Motor neuron (in vitro differentiated cells): ENCODE measurements at places on chromosomes 12 and 14. TPM values are rescaled to one million over a fixed set of nuclear protein-coding genes. Genes with fewer than 3 reads are reported as not detected.
A peak's percentile ranks its signal among the peaks of the same experiment; 100 is the strongest.

Gene MAP1LC3B2
- 0.61 and 1.5 TPM in 2 replicates for total RNA-seq

Gene TPH2
- total RNA-seq = 0.22 and 0.69 TPM in 2 replicates

Gene ABHD12B
- total RNA-seq = 0.64 and 0.75 TPM in 2 replicates

Gene NYNRIN
- 4.4 TPM in 2 replicates for total RNA-seq

Gene PDE3A
- 1.8 and 3.6 TPM in 2 replicates for total RNA-seq

Gene CRIP2
- total RNA-seq = 52.8 and 62.1 TPM in 2 replicates

Gene ABCD2
- 0.05 TPM in 1 of 2 replicates, not detected in the other for total RNA-seq

Gene GRIP1
- 38.1 and 43.3 TPM in 2 replicates for total RNA-seq

Gene ST8SIA1
- 1.6 TPM in 1 of 2 replicates, not detected in the other for total RNA-seq

Gene PRB2
- total RNA-seq = 1.1 and 1.2 TPM in 2 replicates

Gene NTS
- 1.8 and 2.0 TPM in 2 replicates for total RNA-seq

Gene TROAP
- total RNA-seq = 24.7 and 26.8 TPM in 2 replicates

Gene VRK1
- 10.1 and 10.4 TPM in 2 replicates for total RNA-seq

Gene GLT8D2
- total RNA-seq = 3.3 and 3.5 TPM in 2 replicates

GRCh38 chr14:106690333-106690891, 1164.0 kb downstream of the TMEM121 start:
- no peak for ATAC-seq

DNA sequence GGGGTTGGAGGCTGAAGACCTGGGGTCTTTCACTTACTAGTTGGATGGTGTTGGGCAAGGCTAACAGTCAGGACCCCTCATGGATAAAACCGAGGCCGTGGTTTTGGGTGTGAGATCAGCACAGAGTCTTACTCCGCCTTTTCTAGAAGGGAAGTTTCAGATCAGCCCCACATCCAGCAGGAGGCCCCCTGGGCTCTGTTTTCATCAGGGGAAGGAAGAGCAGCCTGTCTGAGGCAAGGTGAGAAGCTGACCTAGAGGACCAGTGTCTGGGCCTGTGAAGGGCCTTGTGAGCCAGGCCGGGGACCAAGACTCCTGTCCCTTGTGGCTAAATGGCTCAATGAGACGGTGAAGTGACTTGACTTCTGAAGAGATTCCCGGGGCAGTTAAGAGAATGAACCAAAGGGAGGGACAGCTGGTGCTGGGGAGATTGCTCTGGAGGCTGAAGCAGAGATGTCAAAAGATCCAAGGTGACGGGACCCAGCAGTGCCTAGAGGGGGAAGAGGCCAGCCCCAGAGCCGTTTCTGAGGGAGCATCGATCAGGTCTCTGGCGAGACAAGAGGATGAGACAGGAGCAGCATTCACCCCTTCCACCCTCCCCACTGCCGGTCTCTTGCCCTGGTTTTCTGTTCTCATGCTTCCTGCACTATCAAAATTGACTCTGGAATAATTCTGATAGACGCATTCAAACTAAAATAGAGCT, 40.1 kb upstream of the TSPAN9 start:
- ATAC-seq = no peak

DNA sequence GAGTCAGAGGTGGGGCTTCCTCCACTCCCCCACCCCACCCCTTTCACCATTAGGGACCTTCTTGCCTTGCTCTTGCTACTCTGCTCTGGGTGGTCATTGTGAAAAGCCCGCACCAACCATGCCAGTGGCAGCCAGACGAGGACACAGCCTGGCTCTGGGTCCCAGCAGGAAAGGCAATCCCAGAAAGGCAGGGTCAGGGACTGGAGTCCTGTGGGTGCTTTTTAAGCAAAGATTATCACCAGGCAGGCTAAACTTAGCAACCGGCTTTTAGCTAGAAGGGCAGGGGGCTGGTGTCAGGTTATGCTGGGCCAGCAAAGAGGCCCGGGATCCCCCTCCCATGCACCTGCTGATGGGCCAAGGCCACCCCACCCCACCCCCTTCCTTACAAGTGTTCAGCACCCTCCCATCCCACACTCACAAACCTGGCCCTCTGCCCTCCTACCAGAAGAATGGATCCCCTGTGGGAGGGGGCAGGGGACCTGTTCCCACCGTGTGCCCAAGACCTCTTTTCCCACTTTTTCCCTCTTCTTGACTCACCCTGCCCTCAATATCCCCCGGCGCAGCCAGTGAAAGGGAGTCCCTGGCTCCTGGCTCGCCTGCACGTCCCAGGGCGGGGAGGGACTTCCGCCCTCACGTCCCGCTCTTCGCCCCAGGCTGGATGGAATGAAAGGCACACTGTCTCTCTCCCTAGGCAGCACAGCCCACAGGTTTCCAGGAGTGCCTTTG, 1.2 kb upstream of the GAPDH start:
- ATAC-seq = peak; percentile 28

GRCh38 chr14:99554184-99554583, 49.8 kb downstream of the CCDC85C start:
- no peak for ATAC-seq

GRCh38 chr14:99195602-99196309, 76.2 kb downstream of the BCL11B start:
- peak; percentile 88 for ATAC-seq

DNA sequence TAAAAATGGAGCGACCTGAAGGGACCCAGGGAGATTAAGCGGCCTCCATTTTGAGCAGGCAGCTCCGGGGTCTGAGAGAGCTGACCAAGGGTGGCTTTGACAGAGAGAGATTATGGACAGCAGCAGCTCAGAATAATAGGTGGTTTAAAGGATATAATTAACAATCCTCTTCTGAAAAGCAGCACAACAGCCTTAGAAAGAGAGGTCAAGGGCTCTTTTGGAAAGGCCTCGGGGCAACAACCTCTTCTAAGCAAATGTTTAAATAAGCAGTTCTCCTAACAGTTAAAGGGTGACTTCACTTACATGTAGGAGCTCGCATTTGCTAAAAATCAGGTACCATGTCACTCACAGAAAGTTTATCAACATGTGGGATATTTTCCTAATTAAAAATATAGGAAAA, 87.2 kb upstream of the FRMD6 start:
- no peak for ATAC-seq

GRCh38 chr14:57495416-57495815, 1.8 kb upstream of the CCDC198 start:
- no peak for ATAC-seq

- ATAC-seq = no peak
These were observed 41.6 kb downstream of the DEGS2 start for GRCh38 chr14:100117633-100118395.

- no peak for ATAC-seq
These were observed 34.9 kb downstream of the SLC11A2 start for GRCh38 chr12:50991291-50991690.

- no peak for ATAC-seq
These were observed 30.4 kb upstream of the LRIG3 start for GRCh38 chr12:58950739-58951100.

- ATAC-seq = peak; percentile 12
These were observed 660 bp upstream of the HCFC2 start for GRCh38 chr12:104063712-104064030.

GRCh38 chr14:90981636-90982035, 78.8 kb downstream of the RPS6KA5 start:
- no peak for ATAC-seq

GRCh38 chr12:39643052-39643451, 23.4 kb upstream of the ABCD2 start:
- no peak for ATAC-seq

DNA sequence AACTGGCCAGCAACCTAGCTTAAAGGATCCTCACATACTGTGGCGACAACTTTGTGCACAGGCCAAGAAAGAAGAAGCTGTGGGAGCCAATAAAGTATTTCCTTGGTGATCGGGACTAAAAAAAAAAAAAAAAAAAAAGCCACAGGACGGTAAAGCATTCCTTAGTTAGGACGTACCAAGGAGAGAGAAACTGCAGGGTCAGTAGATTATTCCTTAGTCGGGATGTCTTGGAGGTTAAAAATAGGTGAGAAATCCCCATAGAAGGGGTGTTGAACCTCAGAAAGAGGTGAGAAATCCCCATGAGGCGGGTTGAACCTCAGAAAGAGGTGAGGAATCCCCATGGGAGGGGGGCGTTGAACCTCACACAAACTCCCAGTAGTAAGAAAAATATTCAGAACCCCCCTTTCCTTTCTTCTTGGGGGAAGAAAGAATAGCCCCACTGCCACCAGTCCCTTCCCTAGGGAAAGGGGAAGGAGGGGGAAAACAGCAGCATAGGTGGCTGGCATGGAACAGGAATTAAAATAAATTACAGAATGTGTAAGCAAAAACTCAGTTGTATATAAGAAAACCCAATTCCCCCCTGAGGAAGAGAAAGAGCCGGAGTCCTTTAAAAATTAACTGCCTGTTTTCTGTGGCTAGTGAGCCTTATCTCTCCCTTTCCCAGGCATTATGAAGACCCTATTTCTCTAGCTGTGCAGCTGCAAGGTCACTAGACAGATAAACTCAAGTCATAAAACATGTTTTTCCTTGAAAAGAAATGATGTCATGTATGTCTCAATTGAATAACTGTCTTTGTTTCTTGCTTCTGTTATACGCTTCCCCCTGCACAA, 26.8 kb downstream of the KLRK1 start:
- no peak for ATAC-seq

GRCh38 chr12:67735868-67736267, 87.3 kb downstream of the DYRK2 start:
- no peak for ATAC-seq

GRCh38 chr12:49261721-49262120, 3.2 kb upstream of the TUBA1C start:
- ATAC-seq = no peak

DNA sequence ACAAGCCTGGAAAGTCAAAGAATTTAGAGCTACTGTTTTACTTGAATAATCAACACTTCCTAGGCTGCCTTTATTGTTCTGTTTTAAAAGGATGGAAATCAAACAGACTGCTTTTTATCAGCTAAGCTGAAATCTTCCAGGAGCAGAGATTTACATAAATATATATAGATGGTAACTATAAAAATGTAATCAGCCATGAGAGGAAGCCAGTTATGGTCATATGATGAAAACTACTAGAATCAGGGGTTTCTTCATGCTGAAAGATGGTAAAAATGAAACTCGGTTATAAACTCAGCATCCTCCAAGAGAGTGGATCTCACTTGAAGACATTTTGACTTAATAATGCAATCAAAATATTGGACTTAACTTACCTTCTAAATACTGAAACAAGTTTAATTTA, 413.0 kb downstream of the GXYLT1 start:
- no peak for ATAC-seq

DNA sequence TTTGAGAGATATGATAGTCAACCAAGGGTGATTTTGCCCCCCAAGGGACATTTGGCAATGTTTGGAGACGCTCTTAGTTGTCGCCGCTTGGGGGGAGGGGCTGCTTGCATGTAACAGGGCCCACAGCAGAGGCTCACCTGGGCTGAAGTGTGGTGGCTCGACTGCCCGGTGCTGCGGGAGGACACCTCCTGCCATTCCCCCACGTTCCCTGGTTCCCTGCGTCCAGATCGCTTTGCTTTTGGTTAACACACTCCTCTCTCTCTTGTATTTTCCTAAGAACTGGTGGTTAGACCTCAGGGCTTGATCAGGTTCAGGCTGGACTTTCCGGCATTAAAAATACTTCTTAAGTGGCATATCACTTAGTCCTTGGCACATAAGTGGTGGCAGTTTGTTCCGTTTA, 18.9 kb downstream of the PPP2R5C start:
- ATAC-seq = no peak

DNA sequence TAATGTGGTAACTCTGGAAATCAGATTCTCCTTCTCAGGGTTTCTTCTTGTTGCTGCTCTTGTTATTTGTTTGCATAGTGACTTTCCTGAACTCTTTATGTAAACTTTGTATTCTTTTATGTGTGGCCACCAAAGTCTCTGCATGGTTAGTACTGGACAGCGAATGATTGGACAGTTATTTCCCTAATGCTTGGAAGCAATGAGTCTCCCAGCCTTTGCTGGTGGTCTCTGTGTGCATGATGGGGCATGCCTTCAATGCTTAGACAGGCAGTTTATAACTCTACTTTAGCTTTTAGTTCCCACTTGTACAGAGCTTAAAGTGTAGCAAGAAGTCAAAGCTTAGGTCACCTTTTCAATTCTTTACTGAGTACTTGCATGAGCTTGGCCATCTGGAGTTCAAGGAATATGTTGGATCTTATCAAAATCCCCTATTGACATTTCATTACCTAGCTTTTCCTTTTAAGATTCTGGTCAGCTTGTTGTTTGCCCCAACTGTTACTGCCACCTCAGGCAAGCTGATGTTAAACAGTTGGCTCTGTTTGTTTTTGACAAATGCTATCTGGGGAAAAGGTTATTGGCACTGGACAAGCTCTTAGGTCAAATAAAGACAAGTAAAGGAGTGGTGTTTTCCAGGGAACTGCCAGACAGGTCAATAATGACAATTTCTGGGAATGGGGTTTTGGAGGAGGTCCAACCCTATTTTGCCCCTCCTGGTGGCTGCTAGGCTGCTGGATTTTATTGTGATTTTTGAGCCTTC, 12.3 kb downstream of the CCDC91 start:
- no peak for ATAC-seq

GRCh38 chr12:106358396-106359241, 1.1 kb downstream of the POLR3B start:
- ATAC-seq = peak; percentile 3

GRCh38 chr12:132622437-132623071, 4.0 kb downstream of the P2RX2 start:
- peak; percentile 62 for ATAC-seq

- ATAC-seq = no peak
These were observed 368.0 kb downstream of the CCDC91 start for GRCh38 chr12:28558250-28558649.

DNA sequence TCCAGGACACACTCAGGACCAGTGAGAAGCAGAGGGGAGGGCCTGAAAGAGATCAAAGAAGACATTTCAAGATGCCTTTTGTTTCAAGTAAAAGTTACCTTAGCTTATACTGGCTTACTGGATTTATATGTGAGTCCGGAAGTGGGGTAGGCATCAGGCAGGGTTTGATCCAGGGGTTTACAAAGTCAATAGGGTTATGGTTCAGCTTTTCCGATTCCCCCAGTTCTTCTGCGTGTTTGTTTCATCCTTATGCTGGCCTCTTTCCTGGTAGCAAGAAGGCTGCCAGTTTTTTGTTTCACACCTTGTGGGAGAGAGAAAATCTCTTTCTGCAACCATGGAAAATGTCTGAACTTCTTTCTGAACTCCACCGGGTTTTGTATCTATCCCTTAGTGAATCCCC, 126.3 kb downstream of the ESRRB start:
- no peak for ATAC-seq

GRCh38 chr12:93664573-93665138, 12.5 kb upstream of the CRADD start:
- no peak for ATAC-seq
